ENCODE measurements at places on chromosomes 2 and 18. TPM values are rescaled to one million over a fixed set of nuclear protein-coding genes. Genes with fewer than 3 reads are reported as not detected.

DNA sequence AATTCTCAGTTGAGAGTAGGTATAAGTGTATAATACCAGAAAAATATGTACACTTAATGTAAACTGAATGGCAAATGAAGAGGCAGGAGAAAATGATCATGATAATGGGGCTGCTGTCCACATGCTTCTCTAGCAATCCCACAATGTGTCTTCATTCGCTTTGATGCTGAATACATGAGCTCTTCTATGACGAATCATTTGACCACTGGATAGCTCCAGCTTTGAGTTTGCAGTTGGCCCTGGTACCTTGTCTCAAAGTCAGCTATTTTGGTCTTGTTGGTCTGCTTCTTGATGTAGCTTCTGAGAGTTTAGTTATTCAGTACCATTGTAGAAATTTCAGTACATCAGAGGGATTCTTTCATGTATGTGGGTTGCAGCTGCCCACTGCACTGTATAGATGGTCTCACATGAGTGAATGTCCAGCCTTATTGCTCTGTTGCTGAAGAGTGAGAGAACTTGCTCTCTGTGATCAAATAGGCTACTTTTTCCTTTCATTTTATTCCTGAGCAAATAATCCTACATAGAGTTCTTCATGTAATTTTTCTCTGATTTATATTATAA is 105.1 kb downstream of the TTC27 start:
- no peak for DNase-seq

DNA sequence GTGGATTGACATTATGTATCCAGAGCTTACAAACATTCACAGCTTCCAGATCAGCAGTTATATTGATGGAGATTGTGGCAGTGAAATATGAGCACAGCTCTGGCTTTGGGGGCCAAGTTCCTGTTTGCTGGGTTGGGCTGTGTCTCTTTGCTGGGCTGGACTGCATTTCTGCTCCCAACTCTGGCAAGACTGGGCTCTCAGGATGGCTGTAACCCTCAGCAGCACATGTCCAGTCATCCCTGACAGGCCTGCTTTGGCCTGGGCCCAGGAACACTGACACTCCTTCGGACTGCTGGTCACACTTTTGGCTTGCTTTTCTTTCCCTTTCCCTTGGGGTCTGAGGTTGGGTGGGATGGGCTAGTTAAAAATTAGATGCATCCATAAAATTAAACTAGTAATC is 17.9 kb upstream of the VPS4B start:
- DNase-seq = peak; percentile 10

DNA sequence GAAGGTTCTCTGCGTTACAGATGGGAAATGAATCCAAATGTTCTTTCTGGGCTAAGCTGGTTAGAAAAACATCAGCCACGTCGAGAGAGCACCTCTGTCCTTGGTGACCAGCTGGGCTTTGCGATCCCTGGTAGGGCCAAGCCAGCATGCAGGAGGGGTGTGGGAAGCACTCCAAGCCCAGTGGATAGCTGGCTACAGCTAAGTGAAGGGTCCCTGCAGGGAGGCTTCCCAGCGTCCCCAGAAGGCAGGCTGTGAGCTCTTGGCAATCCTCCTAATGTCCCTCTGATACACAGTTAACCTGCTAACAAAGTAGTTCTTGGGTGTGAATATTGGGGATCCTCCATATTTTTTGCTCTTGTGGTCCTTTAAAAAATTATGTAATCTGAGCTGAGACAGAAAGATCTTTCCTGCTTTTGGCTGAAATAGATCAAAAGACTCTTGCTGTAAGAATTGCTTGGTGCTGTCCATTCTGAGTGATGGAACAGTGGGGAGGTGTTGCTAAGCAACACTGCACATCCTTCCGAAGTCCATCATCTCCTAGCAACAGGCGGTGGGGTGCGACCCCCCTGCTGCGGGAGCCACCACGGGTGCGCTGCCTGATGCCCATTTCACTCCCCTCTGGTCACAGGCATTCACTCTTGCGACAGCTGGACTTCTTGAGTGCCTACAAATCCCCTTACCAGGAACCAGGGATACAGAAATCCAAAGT is 88.5 kb upstream of the UXS1 start:
- DNase-seq = no peak

CERKL gene
- polyA plus RNA-seq = 16.3 TPM

DNA sequence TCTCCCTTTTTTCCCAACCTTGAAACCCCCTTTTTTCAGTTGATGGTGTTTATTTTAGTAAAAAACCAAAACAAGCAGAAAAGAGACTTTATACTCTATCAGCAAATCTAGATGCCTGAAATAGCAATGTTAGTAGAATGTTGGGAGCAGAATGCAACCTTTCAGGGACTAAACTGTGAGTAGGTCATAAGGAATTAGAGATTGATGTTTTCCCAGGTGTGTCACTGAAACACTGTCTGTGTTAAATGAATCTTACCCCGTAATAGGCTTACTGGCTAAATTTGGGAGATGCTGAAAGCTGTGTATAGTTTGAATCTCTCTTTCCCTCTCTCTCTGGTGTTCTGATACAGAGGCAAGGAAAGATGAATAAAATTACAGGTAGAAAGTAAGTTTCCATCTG is 43.8 kb downstream of the AGFG1 start:
- no peak for DNase-seq

DNA sequence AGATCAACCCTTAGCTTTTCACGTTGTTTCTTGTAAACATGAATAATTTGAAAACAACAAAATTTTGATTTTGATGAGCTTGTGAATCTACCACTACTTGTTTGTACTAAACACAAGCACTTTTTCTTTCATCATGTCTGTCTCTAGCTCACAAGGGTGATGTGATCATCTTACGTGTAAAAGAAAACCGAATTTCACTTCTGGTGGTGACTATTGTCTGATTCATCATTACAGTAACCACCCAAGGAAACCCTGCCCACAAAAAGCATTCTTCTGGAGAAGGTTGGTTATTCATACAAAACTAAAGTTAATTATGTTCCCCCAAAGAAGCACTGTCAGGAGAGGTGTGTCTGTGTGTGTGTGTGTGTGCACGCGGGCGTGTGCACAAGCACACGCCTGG is 285.4 kb downstream of the ZNF516 start:
- DNase-seq = no peak

DNA sequence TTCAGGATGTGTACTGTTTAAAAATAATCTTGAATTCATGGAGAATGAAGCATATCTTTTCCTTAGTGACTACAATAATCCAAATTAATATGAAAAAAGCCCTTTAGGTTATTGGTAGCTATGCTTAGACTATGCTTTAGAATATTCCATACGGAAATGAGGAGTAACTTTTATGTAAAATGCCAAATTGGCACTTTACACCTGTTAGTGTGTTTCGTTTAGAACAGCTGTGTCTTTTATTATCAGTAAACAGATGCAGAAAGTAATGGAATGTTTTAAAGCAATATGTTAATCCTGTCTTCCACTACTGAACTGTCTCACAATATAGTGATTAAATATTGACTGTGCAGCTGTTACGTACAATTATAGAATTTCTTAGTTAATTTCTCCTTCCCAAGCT is 129.6 kb downstream of the PMS1 start:
- no peak for DNase-seq

GRCh38 chr2:16642088-16642487 is 23.5 kb downstream of the CYRIA start:
- DNase-seq = peak; percentile 59

DNAJB2 gene
- 1.7 TPM for polyA plus RNA-seq

C2orf81 gene
- 1.2 TPM for polyA plus RNA-seq

- DNase-seq = no peak
These were observed 85.5 kb upstream of the ZSWIM2 start for GRCh38 chr2:186934420-186934819.
